ENCODE measurements at places on chromosomes 7 and 10. TPM values are rescaled to one million over a fixed set of nuclear protein-coding genes. Genes with fewer than 3 reads are reported as not detected.

DNA sequence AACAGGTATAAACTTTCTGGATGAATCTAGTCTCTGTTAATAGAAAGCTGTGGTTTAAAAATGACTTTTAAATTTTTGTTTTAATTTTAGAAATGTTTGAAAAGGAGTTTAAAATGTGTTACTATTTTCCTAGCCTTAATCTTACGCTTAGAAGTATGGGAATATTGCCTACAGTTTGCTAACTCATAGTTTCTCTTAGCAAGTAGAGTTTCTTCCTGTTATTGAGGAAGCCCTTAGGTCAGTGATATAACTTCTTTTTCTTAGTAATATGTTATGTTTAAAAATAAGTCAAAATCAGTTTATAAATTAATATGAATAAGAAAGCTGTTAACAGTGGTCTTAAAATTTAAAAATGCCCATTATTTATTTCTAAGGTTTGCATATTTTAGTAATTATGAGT, 3.1 kb downstream of the STARD3NL start:
- DNase-seq: no peak

DNA sequence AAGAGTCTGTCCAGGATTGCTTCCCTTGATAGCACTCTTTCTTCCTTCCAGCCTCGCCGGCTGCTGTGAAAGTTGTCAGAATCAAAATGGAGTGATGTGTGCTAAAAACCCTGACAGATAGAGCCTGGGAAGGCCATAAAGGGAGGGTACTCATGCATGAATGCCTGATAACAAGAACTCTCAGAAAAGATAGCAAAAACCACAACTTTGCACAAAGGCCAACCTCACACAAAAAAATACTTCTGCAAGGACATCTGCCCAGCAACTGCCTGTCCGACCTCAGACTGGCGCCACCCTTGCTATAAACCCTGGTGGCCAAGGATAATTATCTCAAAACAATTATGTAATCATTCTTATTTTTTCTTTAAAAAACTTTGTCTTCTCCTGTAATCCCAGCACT, 133.2 kb upstream of the SVIL start:
- DNase-seq: no peak

DNA sequence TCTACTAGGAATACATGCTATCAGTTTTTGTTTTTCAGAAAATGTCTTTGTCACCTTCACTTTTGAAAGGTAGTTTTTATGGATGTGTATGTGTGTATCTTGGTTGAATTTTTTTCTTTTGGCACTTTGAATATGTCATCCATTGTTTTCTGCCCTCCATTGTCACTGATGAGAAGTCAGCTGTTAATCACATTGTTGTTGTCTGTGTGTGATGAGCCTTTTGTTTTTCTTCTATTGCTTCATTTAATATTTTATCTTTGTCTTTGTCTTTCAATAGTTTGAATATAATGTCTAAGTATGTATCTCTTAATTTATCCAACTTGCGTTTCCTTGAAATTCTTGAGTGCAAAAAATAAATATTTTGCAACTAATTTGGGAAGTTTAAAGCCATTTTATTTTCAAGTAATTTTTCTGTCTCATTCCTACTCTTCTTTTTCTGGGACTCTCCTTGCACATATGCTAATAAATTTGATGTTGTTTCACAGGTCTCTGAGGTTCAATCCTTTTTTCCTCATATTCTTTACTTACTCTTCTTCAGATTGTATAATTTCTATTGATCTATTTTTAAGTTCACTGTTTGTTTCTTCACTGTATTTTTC, 546.9 kb upstream of the GHITM start:
- DNase-seq: no peak

- DNase-seq: no peak
Observed at GRCh38 chr10:82768040-82768439, 893.0 kb downstream of the NRG3 start.

DNA sequence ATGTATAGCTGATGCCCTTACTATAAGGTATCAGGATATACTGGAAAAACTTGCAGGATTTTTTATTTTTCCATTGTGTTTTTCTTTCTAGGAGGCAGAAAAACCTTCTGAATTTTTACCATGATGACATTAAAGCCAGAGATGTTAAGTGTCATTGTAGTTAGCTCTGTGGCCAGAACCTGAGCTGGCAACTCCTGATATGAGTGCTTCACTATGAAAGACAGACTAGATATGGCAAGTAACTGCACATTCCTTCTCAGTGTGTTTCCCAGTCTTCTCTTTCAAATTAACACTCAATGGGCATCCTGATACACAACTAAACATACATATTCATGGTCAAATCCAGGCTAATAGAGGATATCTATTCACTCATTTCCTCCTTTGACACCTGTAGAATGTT, 166.2 kb downstream of the CTTNBP2 start:
- DNase-seq: no peak

DNA sequence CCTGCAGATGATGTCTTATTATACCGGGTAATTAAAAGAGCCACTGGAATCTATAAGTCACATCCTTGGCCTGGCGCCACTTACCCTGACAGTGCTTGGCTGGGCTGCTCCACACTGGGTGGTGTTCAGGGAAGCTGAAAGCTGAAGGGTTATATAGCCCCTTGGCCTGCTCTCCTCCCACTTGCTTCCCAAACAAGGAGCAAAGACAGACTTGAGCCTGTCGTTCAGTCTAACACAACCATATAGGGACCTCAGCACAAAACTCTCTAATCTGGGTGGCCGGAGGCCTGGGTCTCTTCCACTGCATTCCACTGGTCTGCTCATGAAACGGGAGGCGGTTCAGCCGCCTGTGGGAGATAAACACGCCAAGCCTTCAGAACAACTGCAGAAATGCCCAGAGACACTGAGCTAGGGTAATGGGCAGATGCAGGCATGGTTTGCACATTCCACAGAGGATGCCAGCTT, at the start of gene ACTA2:
Gene ACTA2, minus strand, starts transcription at position 127 of the 465 bp plus-strand sequence. CDS start 3,843 bp downstream, outside the sequence.
- DNase-seq: no peak

UPK3B gene
- 1.6 TPM for total RNA-seq

LIPM gene
- not detected for total RNA-seq

DENND2A gene
- not detected for total RNA-seq

HTR7 gene
- total RNA-seq: not detected

OR6V1 gene
- not detected for total RNA-seq

Data from activated CD4-positive, alpha-beta memory T cell treated with anti-CD3 and anti-CD28 coated beads for 36 hours (primary cell).